Neuronal stem cell (in vitro differentiated cells): ENCODE measurements at places on chromosomes 16 and 17.
A peak's percentile ranks its signal among the peaks of the same experiment; 100 is the strongest.

DNA sequence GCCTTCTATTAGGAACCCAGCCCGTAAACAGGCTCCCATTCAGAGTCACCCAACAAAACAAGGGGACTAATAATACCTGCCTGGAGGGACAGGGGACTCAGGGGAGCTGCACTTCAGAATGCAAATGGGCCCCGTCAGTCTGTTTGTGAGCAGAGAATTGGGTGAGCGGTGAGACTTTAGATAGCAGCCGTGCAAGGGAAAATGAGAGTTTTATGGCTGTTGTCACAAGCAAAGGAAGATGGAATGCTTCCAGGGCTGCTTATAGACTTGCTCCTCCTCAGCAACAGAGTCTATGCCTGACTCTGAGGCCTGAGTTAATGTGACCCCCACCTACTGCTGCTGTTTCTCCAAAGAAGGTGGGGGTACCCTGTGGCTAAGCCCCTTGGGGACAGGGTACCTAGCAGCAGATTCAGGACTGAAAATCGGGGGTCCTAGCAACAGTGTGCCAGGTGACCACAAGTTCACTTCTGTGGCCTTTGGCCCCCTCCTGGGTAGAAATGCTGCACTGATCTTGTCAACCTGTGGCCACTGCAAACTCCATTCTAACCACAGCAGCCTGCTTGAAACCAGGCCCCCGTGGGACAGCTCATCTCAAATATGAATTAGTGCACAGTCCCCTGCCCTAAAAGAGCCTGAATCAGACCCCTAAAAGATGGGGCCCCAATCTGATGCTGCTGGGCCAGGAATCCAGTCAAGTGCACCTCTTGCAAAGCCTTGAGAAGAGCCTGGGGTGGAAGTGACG lies 126.4 kb downstream of the C16orf78 start:
- DNase-seq, result no peak

DNA sequence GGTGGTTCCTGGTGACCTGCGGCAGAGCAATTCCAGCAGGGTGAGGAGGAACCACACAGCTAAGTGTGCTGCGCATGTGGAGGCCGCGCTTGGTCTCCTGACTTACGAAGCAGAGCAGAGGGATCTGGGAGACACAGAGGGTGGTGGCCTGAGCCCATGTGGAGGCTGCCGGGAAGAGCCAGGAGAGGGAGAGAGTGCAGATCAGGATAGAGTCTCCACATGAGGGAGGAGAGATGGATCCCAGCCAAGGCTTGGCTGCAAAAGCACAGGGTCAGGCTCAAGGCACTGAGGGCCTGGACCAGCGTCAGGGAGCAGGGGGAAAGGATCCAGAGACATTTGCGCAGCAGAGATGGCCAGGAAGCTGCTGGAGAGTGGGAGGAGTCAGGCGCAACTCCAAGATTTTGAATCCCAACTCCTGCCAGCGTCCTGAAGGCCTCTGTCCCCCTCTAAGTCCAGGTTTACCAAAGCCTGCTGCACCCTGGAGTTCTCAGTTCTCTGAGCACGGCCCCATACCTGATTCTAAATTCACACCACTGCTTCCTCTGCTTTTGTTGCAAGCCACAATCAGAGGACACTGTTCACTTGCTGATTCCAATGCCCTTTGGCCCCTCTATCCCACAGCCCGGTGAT lies 11.3 kb upstream of the MLLT6 start:
- DNase-seq, result no peak

DNA sequence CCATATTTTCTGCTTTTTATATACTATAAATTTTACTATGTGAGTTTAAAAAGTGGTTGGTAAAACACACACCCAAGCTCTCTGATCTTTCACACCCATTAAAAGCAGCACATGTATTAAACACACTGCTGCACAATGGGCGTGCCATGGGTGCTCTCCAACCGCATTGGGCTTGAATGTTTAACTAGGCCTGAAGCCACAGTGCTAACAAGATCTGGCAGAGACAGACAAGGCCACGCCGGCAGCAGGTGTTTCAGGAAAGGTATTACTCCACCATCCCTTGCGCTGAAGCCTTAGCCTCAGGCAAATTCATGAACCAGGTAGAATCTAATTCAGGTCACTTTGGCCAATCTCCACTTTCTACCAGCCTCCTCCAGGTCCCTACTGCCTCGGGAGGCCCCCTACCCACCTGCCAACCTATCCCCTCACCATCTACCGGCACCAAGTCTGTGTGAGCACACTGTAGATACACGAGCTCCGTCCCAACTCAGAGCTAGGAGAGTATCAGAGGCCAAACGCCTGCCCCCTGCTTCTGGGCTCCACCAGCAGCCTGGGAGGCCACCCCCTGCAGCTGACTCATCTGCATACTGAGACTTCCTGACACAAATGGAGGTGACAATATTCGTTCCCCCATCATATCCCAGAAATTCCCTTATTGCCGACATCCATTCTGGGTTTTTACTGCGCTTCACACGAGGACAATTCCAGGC lies 95.0 kb downstream of the ADCY9 start:
- DNase-seq, result no peak

DNA sequence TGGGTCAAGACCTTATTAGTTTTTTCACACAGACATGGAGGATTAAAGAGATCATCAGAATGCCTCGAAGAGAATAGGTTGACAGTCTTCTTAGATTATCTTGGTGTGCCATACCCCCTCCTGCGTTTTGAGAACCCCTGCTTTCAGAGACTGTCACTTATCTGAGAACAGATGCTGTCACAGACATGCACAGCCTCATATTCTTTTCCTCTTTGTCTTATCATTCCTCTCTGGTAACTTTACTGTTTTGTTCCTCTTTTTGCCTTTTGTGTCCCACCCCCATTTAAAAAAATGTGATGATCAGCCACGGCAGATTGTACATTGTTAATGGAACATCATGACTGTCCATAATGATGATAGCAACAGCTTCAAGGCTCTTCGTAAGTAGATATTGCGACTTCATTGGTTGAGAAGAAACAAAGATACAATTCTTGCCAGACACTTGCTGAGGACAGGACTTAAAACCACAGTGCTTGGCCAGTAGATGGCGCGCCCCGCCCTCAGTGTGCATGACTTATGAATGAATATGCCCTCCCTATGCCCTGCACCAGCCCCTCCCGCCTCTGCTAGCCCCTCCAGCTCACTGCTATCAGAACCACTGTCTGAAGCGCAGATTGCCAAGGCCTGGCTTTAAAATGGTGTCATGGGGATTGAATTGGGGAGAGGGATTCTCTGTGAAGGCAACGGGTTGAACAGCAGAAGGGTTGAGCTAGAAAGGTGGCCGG lies 2.6 kb upstream of the PITPNC1 start:
- DNase-seq, result peak; percentile 73

GRCh38 chr16:7182510-7183109 lies 150.0 kb upstream of the RBFOX1 start:
- peak; percentile 67 for DNase-seq

DNA sequence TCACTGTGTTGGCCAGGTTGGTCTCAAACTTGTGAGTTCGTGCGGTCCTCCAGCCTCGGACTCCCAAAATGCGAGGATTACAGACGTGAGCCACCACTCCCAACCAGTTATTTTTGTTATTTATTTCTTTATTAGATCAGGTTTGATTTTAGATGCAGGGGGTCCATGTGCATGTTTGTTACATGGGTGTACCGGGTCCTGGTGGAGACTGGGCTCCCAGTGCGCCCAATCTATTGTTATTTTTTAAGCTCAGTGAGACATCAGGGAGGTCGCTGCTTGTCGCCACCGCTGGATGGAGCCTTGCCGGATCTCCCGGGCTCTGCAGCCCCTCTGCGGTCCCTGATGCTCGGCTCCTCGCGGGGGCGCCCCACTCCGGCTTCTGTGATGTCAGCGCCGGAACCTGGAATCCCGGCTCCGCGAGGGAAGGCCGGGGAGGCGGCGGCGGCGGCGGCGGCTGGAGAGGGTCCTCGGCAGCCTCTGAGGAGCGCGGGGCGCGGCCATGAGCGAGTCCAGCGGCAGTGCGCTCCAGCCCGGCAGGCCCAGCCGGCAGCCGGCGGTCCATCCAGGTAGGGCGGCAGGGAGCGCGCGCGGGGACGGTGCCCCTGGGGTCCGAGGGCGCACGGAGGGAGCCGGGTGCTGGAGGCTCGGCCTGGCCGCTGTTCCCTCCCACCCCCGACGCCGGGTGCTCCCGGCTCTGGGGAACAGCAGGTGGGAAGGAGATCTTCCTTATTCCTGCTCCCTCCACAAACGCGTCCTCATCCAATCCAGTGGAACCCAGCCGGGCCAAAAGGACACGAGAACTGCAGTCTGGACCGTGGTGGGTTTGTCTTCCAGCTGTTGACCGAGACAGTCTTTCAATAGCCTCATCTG lies at the start of gene TMC7:
TSS of gene TMC7 (plus strand) at position 370 of the 870 bp plus-strand sequence. CDS start at position 500, 130 bp downstream.
- DNase-seq, result peak; percentile 88

- DNase-seq, result no peak
These were observed 67.0 kb upstream of the CNTNAP4 start for GRCh38 chr16:76210157-76210556.
